ENCODE measurements at places on chromosomes 3 and 15.

DNA sequence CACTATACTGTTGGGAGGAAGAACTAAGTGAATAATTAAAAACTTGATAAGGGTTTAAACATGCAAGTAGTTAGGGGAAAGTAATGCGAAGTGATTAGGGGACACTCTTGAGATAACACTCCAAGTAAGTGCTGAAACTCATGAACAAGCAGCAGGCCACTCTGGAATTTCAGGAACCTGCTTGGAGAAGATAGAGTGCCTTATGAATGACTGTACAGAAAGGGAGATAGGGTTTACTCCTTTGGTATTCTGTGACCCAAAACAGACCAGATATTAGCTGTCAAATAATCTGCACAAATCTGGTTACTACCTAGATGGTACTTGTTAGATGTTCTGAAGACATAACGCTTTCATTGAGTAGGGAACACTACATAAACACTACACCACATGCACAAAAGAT, 85.6 kb downstream of the FRMD4B start:
- no peak for DNase-seq

- DNase-seq, result no peak
Measured at GRCh38 chr15:36371509-36371908, 207.9 kb upstream of the CDIN1 start.

DNA sequence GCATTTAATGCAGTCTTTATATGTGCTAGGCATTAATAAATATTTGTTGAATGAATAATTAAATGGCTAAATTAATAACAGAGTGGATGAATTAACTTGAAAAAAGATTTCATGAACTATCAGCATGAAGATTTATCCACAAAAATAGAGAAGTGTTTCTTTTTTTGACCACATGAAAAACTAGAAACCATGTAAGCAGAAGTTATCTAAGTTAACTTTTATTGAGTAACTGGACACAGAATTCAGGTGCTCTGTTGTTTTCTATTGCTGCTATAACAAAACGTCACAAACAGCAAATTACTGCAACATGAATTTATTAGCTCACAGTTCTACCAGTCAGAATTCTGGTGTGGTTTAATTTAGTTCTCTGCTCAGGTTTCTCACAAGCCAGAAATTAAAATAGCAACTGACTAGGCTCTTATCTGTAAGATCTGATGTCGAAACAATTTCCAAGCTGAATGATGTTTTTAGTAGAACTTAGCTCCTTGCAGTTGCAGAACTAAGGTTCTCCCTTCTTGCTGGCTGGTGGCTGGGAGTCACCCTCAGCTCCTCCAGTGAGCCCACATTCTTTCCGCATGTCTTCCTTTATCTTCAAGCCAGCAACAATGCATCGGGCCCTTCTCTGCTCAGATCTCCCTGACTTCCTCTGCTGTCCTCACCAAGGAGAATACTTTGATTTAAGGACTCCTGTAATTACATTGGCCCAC, 810.2 kb upstream of the ALCAM start:
- no peak for DNase-seq

DNA sequence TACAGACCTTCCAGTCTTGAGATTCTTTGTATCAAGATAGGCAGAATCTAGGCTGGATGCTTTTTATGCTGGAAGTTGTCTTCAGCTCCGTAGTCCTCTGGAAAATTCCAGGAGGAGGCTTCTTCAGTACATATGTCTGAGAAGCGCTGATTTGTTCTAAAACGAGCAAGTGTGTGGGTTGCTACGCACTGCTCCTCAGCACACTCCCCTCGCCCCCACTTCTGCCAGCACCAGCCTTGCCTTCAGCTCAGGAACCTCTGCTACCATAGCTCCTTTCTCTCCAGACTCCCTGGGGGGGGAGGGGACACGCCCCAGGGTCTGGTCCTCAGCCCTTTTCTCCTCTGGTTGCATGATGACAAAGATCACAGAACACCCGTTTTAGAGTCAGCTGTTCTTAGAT, 75.5 kb upstream of the TRA2B start:
- no peak for DNase-seq

- no peak for DNase-seq
Measured at GRCh38 chr3:175193815-175194518, 334.8 kb downstream of the NAALADL2 start.

GRCh38 chr3:166688665-166689064, 691.4 kb downstream of the ZBBX start:
- no peak for DNase-seq

DNA sequence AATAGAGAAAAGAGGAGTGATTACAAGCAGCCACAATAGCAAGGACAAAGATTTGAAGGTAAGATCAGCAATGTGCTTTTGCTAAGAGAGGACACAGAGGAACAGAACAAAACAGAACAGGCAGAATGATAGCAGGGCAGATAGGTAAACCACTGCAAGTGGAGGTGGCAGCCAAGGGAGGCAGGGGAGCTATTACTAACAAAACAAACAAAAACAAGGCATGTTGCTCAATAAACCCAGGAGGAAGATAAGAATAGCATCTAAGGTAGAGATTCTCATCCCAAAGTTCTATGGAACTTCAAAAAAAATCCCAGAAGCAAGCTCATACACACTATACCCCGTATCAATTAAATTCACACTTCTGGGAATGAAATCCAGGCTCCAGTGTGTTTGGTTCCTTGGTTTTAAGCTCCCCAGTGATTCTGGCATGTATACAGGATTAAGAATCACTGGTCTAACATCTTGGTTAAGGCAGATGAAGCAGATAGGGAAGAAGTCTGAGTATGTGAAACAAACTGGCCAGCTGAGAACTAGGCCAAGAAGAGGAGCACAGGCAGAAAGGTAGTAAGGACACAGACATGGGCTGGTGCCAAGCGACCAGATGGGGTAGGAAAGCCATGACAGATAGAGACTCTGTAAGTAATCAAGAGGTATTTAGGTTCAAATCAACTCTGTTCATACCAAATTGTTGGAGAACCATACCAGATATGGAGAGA, 189.2 kb downstream of the DTWD1 start:
- DNase-seq, result no peak

DNA sequence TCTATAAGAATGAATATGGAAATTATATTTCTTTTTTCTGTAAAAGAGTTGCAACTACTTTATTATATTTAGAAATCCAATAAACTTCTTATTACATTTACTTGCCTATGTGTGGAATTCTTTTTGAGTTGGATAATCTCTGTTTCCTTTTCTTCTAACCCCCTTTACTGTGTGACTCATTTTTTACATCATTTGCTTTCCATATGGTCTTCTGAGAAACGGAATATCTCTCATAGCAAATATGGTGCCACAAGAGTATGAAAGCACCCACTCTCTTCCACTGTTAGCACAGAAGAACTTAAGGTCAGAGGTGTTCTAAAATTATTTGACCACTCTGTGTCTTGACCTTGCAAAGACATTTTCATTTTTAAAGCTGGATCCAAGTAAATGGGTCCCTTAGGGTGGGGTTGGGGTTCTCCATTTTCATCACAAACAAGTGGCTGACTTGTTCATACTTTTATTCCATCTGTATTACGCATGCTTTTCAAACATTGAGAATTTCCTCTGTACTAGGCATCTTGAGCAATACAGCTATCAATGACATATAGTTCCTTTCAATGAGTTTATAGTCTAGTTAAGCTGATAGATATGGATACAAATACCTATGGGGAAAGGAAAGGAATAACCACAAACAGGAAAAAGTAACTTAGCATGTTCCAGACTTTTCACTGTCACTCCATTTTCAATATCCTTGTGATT, 281.1 kb upstream of the TPRG1 start:
- no peak for DNase-seq

DNA sequence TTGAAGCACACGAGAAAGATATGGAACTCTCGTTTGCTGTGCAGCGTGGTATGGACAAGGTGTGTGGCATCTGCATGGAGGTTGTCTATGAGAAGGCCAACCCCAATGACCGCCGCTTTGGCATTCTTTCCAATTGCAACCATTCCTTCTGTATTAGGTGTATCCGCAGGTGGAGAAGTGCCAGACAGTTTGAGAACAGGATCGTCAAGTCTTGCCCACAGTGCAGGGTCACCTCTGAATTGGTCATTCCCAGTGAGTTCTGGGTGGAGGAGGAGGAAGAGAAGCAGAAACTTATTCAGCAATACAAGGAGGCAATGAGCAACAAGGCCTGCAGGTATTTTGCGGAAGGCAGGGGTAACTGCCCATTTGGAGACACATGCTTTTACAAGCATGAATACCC, 1.2 kb downstream of the MKRN3 start:
- no peak for DNase-seq

- DNase-seq, result no peak
Measured at GRCh38 chr3:6421666-6422445, 439.1 kb upstream of the GRM7 start.

DNA sequence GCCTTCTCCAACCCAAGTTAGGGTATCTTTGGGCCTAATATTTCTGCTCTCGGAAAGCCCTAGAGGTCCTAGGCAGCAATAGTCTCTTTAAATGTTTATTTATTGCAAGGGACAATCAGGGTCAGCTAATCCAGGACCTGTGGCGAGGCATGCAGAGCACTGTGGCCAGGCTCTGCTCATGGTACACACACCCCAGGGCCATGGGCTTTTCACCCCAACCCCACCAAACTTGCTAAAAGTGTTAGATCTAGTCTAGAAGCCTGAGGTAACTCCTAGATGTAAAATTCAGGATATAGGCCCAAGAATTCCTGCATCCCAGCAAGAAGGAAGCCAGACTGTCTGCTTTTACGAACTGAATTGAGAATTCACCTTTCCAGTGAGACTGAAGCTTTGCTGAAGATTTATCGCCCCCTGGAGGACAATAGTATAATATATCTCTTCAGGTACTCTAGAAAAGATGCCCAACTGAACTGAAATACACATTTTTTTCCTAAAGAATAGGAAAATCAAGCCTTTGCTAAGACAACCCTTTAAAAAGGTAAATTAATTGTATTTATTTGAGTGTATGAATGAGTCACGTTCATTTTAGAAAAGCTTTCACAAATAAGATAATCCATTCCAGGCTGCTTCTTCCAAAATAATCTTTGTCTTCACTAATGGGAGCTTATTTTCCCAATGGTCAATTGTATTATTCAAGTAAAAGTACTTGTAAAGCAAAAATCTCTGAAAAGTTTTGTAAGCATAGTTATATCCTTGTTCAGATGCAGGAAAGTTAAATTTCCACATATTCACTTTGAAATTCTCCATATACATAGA, 89.8 kb downstream of the LRRC3B start:
- no peak for DNase-seq

- no peak for DNase-seq
Measured at GRCh38 chr15:63928185-63928842, 94.6 kb upstream of the HERC1 start.

- no peak for DNase-seq
Measured at GRCh38 chr3:114508976-114509375, 215.1 kb downstream of the TIGIT start.

DNA sequence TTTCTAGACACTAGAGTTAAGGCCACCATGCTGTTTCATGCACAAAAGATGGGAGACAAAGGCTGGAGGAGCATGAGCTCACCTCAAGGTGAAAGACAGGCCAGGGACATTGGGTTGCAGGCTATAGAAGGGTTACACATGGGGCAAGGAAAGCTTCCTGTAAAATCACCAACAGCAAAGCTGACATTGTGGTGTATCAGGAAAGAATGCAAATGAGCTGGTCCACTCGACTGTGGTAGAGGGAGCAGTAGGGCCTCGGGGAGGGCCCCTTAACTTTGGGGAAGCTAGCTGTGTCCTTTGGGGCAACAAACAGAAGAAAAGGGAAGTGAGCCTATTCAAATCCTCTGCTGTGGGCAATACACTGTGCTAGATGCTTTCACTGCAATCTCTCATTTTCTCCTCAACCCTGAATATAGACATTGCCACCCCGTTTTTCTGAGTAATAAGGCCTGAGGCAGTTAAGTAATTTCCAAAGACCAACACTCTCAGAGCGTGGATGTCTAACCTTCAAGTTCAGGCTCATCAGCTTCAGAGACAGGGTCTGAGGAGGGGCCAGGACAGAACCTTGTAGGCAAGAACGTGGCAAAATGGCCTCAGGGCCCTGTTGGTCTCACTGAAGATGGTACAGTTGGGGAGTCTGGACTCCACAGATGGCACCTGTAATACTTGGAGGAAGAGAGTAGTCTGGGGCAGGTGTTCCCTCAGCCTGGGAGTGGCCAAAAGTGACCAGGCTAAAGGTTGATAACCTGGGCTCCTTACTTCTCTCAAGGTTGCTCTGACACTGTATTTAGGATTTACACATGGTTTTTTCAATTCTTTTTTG, 24.1 kb downstream of the CX3CR1 start:
- no peak for DNase-seq

DNA sequence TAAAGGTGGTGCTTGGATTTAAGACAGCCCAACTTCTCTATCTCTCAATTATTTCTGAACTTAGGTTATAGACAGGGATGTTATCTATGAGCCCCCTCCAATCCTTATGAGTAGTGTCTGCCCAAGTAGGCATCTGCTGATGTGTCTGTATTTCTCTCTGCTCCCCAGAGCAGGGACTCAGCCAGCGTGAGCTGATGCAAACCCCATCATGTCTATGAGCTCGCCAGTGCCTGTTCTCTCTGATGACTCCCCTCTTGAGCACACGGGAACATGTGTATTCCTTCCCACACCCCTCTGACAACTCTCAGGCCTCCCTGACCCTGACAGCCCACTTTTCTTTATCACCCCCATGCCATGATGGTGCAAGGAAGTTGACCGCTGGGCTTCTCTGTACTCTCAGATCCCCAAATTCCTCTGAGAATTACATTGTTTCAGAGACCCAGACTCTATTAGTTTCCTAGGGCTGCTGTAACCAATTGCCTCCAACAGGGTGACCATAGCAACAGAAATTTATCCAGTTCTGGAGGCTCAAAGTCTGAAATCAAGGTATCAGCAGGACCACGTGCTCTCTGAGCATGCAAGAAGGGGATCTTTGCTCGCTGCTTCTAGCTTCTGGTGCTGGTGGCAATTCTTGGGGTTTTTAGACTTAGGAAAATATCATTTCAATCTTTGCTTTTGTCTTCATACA, 73.5 kb upstream of the ST8SIA2 start:
- no peak for DNase-seq

GRCh38 chr3:29679944-29680343, 399.1 kb downstream of the RBMS3 start:
- no peak for DNase-seq

DNA sequence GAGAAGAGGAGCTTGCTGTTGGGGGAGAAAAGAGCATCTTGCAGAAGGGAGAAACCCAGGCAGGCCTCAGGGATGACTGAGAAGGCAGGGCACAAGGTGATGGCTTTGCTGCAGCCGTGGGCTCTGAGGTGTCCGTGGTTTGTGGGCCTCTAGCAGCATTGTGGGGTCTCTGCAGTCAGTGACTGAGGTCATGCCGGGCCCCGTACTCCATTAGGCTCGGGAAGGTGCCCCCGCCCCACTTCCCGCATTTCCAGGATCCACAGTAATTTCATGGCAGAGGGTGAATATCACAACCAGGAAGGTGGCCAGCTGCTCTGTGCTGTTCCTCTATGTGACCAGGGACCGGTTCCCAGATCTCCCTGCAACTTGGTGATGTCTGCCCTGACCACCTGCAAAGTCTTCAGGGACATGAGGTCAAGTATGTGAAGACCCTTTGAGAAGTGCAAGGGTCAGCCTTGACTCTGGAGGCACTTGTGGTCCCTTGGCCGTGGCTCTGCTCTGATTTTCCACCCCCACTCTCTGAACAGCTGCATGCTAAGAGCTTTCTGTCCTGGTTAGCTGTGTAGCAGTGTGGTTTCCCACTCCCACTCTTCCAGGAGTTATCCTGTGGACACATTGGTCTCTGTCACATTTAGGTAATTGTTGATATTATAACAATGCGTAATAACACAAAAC, 3.6 kb downstream of the KLF13 start:
- no peak for DNase-seq
